WTC11 (cell line): ENCODE measurements at places on chromosomes 1 and 21. TPM values are rescaled to one million over a fixed set of nuclear protein-coding genes. Genes with fewer than 3 reads are reported as not detected.

Gene CA14
- 35.3 to 46.9 TPM (median 45.0 TPM) in 3 replicates for total RNA-seq

- DNase-seq: no peak
These were observed 38.2 kb downstream of the RABIF start for GRCh38 chr1:202850593-202851362.

Gene ARTN
- total RNA-seq: 23.5 to 28.5 TPM (median 23.6 TPM) in 3 replicates

- DNase-seq: no peak
These were observed 63.4 kb downstream of the OPTC start for GRCh38 chr1:203557390-203557789.

GRCh38 chr1:64052777-64053176 is 150.6 kb upstream of the UBE2U start:
- no peak for DNase-seq

DNA sequence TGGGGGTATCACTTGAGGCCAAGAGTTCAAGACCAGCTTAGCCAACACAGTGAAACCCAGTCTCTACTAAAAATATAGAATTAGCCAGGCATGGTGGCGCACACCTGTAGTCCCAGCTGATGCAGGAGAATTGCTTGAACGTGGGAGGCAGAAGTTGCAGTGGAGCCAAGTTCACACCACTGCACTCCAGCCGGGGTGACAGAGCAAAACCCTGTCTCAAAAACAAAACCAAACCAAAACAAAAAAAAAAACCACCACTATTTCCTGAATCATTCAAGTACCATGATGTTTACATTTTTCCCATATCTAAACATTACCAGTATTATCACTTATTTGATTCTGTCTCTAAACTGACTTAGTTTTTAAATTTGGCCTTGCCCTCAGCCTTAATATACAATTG is 29.5 kb downstream of the TUT4 start:
- DNase-seq: no peak
